Kidney capillary endothelial cell (primary cell): ENCODE measurements at places on chromosomes 2 and 18.

- DNase-seq: no peak
These were observed 49.3 kb downstream of the SLC35F5 start for GRCh38 chr2:113707106-113707505.

DNA sequence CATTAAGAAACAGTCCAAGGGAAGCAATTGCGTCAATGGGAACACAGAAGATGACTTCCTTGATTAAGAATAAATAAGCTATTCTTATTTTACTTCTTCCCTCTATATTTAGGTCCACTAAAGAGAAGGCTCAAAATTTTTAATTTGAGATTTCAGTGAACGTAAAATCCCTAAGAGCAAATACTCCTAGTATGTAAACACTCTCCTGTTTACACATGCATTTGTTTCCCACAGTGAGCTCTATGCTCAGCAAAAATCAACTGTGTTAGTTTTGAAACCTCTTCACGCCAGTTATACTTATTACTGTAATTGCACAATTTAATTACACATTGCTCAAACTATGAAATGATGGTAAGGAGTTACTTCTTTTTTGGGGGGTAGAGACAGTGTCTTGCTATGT lies 8.8 kb downstream of the SLC39A6 start:
- no peak for DNase-seq

DNA sequence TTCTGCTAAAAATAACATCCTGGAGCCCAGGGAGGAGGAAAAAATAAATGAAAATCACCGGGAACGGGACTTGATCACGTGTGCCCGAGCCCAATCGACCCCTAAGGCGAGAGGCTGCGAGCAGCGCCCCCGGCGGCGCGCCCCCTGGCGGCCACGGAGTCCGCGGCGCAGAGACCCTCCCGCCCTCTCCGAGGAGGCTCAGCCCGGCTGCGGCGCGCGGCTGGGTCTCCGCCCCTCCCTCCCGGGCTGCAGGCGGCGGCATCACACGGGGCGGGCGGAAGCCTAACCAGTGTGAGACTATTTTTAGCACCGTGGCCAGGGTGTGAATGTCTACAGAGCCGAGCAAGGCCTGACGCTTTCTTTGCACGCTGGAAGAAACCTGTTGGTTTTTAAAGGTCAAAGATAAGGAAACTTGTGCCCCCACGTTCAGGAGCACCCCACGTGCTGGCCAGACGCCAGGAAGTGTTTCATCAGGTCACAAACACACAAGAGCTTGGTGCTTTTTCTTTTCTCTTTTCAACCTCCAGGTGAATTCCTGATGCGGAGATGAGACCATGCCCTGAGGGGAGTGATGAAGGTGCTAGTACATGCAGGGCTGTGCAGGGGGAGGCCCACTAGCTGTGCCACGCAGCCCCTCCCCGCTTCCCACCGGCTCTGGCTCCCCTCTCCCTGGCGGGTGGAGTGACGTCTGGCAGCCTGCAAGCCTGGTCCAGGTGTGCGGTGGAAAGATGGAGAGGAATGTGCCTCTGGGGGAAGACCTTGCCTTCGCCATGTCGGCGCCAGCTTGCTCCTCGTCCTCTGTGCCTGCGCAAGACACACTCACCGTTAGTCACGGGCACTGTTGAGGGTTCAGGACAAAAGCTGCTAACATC lies 35.3 kb upstream of the DNMT3A start:
- DNase-seq: peak; percentile 84

GRCh38 chr2:28271231-28271918 lies 121.3 kb upstream of the FOSL2 start:
- no peak for DNase-seq

- DNase-seq: peak; percentile 11
These were observed 315.9 kb upstream of the THUMPD2 start for GRCh38 chr2:40095000-40095399.

- no peak for DNase-seq
These were observed 28.0 kb upstream of the ARHGEF4 start for GRCh38 chr2:130808482-130809268.

DNA sequence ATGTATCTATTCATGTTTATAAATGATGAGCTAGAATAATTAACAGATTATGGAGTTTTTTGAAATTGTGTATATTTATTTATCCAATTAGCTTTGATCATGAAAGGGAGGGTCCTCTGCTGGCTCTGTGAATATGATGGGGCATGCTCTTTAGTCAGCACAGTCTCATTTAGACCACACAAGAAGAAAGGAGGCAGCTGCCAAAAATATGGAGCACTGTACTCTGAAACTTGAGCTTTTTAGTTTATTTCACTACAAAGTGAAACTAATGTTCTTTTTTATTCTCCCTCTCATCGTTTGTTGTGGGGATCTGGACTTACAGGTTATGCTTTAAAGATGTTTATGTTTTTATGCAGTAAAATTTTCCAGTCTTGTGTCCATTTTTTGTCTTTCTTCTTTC lies 266.9 kb upstream of the GULP1 start:
- no peak for DNase-seq

DNA sequence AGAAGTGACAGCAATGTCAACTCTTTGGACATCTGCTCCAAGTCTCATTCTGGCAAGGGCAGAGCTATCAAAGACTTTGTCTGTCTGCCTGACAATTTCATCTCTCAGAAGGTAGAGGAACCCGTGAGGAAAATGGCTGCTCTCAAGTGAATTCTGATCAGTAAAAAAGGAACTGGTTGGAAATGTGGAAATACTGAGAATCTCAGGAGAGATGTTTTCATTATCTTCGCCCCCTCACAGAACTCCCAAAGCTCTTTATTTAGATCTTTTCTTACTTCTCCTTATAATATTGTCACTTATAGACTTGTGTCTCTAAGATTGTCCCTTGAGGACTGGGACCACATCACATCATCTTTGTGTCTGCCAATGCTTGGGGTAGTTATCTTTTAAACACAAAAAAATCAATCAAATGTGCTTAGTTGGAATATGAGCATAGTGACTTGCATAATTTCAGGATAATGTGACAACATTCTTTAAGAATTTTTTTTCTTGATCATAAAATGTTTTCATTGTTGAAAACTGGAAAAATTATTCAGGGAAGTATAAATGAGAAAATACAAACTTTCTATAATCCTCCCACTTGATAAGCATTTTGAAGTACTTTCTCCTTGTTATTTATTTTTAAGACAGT lies 68.2 kb upstream of the ITGB6 start:
- DNase-seq: no peak

DNA sequence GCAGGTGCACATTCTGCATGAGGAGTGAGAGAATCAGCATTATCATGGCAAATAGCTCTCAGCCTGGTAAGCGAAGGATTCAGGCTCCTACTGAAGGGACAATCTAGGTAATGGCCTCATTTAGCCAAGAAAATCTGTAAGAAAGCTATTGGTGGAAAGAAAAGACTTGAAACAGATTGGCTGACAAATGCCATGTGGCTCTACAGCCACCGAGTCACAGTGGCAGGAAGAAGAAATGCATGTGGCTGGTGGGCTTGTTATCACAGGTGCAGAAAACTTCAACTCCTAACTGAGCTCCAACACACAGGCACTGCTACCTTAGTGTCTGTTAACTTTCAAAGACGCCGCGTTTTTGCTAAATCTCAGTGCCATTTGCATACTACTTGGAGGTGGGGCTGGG lies 60.6 kb upstream of the REV1 start:
- no peak for DNase-seq

DNA sequence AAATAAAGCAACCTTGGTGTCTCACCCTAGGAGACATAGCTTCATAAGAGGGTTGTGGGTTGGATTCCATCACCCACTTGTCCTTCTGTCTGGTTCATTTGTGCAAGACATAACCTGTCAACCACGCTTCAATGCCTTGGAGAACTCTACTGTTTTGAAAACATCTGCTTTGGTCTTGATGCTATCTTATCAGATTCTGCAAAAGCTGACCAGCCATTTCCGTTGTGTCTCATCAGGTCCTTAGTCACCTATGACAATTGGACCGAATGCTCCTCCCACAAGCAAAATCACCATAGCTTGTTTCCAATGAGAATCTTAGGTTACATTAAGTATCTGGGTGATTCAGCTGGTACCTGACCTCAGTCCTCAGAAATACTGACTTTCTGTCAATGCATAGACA lies 35.4 kb downstream of the STAT4 start:
- no peak for DNase-seq

DNA sequence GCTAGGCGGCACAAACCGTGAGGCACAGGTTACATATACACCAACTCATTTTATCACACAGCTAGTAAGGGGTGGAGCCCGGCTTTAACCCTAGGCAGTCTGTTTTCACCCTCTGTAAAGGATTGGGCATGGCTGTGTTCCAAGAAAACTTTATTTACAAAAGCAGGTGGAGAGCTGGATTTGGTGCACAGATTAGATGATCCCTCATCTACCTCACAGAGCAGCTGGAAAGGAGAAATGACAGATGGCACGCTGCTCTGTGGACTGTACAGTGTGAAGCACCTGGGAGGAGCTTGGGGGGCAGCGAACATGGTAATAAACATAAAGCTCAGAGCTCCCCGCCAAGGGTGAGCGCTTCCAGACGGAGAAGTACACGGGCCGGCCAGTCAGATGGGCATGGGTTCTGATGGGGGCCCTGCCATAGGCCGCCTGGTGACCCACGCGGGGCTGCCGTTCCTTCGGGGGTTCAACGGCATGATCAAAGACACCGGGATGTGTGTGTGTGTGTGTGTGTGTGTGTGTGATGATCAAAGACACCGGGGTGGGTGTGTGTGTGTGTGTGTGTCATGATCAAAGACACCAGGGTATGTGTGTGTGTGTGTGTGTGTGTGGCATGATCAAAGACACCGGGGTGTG lies 862 bp upstream of the TMEM177 start:
- DNase-seq: no peak

GRCh38 chr2:67159929-67160328 lies 237.2 kb upstream of the ETAA1 start:
- DNase-seq: peak; percentile 71

DNA sequence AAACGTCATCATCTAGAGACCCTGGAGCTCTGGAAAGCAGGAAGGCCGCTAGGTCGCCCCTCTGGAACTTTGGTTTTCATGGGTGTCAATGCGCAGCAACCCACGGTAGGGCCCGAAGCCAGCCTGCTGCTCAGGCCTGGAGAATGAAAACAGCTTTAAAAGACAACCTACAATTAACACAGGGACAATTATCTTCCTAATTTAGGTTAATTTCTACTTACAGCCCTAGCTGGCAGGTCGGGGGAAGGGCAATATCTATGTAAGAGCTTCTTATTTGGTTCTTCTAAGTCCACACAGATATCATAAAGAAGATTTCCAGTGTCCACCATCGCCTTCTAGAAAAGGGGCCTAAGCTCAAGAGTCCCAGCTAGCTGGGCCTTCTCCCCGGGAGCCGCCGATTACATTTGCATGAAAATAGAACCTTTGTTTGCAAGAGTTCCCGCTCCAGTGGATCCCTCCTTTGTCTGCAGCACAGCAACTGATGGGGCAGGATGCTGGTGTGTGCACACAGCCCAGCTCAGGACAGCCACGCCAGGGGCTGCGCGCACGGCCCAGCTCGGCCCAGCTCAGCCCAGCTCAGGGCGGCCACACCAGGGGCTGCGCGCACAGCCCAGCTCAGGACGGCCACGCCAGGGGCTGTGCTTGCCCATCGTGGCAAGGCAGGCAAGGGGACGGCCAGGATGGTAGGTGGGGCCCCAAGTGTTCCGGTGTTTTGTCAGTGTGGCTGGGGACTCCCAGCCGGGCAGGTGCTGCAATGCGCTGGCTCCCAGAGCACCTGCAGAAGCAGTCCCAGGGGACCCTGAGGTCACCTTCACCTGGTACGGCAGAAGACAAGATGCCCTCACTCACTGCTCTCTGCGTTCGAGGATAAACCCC lies 109.1 kb downstream of the HDAC4 start:
- DNase-seq: no peak

GRCh38 chr2:83850071-83850725 lies 608.9 kb downstream of the SUCLG1 start:
- no peak for DNase-seq

DNA sequence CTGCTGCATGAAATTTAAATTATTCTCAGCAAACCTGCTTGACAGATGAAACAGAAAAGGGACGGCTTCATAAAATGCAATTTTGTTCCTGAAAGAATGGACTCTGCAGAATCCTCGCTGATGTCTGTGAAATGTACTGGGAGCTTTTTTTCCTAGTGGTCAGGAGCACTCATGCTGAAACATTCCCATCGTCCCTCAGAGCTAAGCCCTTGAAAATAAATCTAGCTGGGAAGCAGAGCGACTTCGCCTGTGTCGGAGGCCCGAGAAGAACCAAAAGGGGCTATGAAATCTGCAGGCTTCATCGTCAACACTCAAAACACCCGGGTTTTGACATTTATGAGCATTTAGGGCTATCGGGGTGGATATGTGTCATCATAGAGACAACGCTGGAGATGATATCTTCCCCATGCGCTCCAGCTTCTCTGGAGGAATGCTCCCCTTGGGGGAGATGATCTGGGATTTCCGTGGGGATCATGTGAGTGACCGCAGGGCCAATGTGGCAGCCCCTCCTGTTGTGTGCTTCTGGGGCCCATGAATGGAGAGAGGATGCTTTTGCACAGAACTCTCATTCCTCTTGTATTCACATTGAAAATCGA lies 182.3 kb downstream of the KLHL29 start:
- no peak for DNase-seq

DNA sequence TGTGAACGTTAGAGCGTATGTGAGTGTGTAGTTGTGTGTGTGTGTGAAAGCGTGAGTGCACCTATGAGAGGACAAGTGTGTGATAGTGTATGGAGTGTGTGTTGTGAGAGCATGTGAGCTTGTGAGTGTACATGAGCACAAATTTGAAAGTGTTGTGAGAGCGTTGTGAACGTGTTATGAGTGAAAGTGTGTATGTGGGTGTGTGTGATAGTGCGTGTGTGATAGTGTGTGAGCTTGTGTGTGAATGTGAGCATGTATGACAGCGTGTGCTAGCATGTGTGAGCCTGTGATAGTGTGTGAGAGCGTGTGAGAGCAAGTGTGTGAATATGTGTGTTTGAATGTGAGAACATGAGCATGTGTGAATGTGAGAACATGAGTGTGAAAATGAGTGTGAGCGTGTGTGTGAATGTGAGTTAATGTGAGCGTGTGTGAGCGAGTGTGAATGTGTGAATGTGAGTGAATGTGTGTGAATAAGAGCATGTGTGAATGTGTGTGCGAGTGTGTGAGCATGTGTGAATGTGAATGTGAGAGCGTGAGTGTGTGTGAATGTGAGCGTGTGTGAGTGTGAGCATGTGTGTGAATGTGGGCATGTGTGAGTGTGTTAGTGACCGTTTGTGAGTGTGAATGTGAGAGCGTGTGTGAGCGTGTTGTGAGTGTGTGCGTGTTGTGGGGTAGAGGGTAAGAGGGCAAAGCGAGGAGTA lies 25.0 kb downstream of the RALB start:
- no peak for DNase-seq

- DNase-seq: peak; percentile 81
These were observed 126.9 kb downstream of the RPIA start for GRCh38 chr2:88818381-88818780.

- no peak for DNase-seq
These were observed 113.7 kb downstream of the PRKCE start for GRCh38 chr2:45765007-45765727.

DNA sequence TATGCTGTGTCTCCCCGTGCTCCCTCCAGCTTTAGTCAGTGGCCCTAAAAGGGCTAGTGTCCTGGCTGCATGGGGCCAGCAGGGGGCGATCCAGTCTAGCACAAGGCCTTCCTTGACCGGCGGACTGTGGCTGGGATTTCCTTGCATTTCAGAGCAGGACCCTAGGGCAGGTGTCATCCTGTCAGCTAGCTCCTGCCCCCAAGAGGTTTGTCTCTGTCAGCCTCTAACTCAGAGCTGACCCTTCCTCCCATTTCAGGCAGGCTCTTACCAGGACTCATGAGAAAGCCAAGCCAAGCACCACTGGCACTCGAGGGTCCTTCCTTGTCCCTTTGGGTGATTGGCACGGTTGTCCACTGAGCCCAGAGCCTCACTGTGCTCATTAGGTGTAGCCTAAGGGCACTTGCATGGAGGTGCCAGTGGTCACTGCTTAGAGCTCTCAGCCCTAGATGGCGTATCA lies 140.3 kb downstream of the RPIA start:
- no peak for DNase-seq
